ENCODE measurements at places on chromosomes 5 and 9. TPM values are rescaled to one million over a fixed set of nuclear protein-coding genes. Genes with fewer than 3 reads are reported as not detected.

Gene ERGIC1
- 192 TPM for total RNA-seq

Gene SHISAL2B
- total RNA-seq = not detected

Gene CSF1R
- 11.6 TPM for total RNA-seq

GRCh38 chr5:154199263-154199662 lies 8.7 kb downstream of the GALNT10 start:
- no peak for DNase-seq

DNA sequence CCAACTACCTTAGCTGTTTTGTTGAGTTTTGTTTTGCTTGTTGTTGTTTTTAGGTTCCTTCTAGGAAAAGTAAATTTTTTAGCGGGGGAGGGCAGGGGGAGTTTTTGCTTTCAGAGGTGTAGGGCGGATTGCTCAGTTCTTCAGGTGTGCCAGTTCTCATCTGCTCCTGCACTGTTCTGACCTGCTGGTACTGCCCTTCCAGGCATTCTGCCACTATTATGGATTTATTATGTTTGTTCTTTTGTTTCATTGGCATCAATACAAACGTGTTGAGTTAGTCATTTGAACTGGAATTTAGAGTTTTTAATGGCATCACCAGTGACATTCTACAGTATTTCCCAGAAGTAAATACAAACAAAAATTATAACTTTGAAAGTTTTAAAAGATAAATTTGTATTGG lies 26.0 kb downstream of the ERCC6L2 start:
- DNase-seq = no peak

Data from thyroid gland (tissue), 4 donors.